ENCODE measurements at places on chromosomes 16 and 17. TPM values are rescaled to one million over a fixed set of nuclear protein-coding genes. Genes with fewer than 3 reads are reported as not detected.

SULT1A2 gene
- total RNA-seq = 1.6 TPM

KRTAP4-11 gene
- not detected for total RNA-seq

TEX14 gene
- 0.25 TPM for total RNA-seq

ZMYND15 gene
- total RNA-seq = not detected

TADA2A gene
- 24.0 TPM for total RNA-seq

CD300A gene
- 2.7 TPM for total RNA-seq

DNA sequence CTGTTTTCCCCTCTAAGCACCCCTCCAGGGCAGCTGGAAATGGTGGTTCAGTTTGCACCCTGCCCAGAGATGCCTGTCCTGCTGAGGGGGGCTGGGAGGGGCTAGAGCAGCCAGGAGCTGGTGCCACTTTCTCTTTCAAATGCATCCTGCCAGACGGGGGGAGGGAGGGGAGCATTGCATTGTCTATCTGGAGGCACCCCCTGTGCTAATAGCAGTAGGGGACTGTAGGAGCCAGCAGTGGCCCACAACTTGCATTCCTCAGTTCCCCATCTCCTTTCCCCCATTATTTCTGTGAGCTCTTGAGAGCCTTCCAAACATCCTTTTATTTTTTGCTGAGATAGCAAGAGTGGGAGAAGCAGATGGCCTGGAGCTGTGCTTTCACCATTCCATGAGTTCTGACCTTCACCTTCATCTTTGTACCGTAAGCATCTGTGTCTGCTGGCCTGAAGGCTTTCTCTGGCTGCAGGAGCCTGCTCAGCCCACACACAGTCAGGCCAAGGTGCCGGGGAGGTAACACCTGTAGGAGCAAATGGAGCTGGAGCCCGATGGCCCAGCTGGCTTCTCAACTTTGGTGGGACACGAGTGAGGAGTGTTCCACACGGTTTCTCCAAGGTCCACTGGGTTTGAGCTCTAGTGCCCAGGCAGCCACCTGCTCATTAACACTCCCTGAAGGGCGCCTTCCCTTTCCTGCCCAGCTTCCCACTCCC lies 5.2 kb downstream of the WFDC1 start:
- H3K4me3 ChIP-seq = no peak overlapping the region
- no peaks in the 10 kb centered on the region for H3K36me3 ChIP-seq
- no peak overlapping the region for H3K27ac ChIP-seq
- DNase-seq = no peak
- peaks cover 7% of the 10 kb centered on the region for H3K4me1 ChIP-seq

DNA sequence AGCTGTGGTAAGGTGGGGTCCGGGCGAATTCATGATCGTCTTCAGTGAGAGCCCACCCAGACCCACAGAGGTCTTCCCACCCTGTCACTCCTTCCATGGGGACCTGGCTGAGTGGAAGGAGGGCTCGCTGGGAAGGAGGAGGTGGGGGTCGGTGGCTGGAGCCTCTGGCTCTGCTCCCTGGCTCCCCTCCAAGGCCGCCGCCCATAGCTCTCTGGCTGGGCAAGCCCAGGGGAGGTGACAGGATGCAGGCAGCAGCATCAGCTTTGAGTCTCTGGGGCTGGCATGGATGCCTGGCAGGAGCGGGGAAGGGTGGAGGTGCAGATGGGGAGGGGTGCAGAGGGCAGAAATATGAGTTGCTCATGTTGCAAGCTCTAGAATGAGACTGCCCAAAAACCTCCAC lies 147.0 kb downstream of the ENGASE start:
- no peaks in the 10 kb centered on the region for H3K4me1 ChIP-seq
- no peak for DNase-seq
- no peak overlapping the region for H3K27ac ChIP-seq
- H3K4me3 ChIP-seq = no peak overlapping the region
- H3K27me3 ChIP-seq = peaks cover 5% of the 10 kb centered on the region

GRCh38 chr17:65819810-65820209 lies 258.4 kb upstream of the AXIN2 start:
- H3K27ac ChIP-seq = no peak overlapping the region
- H3K4me3 ChIP-seq = no peak overlapping the region
- no peaks in the 10 kb centered on the region for H3K36me3 ChIP-seq
- H3K4me1 ChIP-seq = no peaks in the 10 kb centered on the region
- no peak for DNase-seq

DNA sequence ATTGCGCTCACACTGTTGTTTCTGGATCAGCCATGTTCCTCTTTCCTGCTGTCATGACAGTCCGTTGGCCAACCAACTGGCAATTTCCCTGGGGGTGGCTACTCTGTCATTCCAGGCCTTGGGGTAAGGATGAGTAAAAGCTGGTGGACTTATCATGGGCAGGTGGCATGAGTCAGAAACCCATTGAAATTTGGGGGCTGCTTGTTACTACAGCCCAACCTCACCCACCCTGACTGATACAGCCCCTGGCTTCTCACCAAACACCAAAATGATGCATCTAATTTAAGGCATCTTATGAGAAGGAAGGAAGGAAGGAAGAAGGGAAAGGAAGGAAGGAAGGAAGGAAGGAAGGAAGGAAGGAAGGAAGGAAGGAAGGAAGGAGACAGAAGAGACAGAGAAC lies 53.9 kb upstream of the CRHR1 start:
- H3K4me3 ChIP-seq = no peak overlapping the region
- H3K36me3 ChIP-seq = no peaks in the 10 kb centered on the region
- no peaks in the 10 kb centered on the region for H3K4me1 ChIP-seq
- H3K27me3 ChIP-seq = peaks cover 7% of the 10 kb centered on the region
- no peak overlapping the region for H3K27ac ChIP-seq
- DNase-seq = no peak

- no peaks in the 10 kb centered on the region for H3K36me3 ChIP-seq
- no peak for DNase-seq
- H3K4me3 ChIP-seq = no peak overlapping the region
- peak overlapping the region; percentile 56 for H3K27ac ChIP-seq
- H3K4me1 ChIP-seq = peaks cover 32% of the 10 kb centered on the region
Measured at GRCh38 chr17:29747660-29748059, 124.9 kb upstream of the CORO6 start.

- H3K4me3 ChIP-seq = no peak overlapping the region
- no peaks in the 10 kb centered on the region for H3K27me3 ChIP-seq
- no peaks in the 10 kb centered on the region for H3K36me3 ChIP-seq
- peak; percentile 79 for DNase-seq
- peaks cover 27% of the 10 kb centered on the region for H3K4me1 ChIP-seq
- peak overlapping the region; percentile 82 for H3K27ac ChIP-seq
Measured at GRCh38 chr16:81650982-81651562, 128.0 kb upstream of the PLCG2 start.

- no peaks in the 10 kb centered on the region for H3K27me3 ChIP-seq
- no peaks in the 10 kb centered on the region for H3K36me3 ChIP-seq
- no peak overlapping the region for H3K4me3 ChIP-seq
- no peak overlapping the region for H3K27ac ChIP-seq
Measured at GRCh38 chr17:71202449-71202848, 918.4 kb upstream of the SOX9 start.

DNA sequence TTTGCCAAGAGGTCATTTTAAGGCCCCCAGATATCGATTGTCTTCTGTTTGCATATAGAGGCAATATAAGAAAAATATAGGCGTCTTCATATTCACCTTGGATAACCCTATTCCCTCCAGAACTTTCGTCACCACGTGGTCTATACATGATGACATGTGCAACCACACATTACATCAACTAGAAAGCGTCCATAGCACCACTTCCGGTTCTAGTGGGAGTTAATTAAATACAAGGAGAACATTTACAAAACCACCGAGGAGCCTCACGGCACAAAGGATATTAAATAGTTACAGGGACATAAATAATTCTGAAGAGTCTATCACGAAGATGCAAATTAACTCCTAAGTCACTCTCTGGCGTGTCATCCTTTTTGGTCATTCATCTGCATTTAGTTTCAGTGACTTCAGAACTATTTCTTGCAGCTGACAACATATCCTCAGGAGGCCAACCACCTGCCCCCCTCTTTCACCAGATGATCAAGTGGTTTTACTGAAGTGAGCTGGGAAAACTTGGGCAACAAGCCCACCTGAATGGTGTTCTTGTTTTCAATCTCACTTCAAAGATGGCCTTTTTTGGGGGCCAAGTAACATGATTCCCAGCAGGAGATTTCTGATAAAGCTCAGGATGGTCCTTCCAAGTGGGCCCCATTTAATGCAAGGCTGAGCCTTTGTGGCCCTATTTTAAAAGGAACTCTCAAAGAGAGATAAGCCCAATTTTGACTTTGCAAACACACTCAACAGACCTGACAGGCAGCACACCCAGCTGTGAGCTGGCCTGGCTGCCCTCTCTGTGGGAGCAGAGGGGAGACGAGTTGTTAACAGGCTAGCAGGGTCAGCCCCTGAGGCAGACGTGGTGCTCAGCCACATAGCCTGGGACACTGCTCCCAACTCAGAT lies 15.3 kb downstream of the CMTM3 start:
- H3K4me1 ChIP-seq = peaks cover 82% of the 10 kb centered on the region
- no peak overlapping the region for H3K4me3 ChIP-seq
- peak; percentile 77 for DNase-seq
- no peaks in the 10 kb centered on the region for H3K36me3 ChIP-seq
- no peaks in the 10 kb centered on the region for H3K27me3 ChIP-seq

DNA sequence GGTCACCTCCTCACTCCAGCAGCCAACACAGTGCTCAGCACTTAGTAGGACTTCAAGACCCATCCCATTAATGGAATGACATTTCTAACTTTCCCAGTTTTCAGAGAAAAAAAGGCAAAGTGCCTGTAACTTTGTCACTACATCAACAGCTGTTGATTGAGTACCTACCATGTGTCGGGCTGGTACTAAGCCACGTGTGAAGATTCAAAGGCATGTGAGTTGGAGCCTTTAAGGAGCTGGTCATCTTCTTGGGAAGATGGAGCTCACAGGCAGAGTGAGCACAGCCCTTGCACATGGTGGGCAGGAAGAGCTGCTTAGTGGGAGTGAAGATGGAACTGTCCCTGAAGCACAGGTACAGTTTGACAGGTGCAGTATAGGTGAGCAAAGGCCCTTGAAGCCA lies 88.6 kb downstream of the GNAO1 start:
- H3K4me3 ChIP-seq = no peak overlapping the region
- no peaks in the 10 kb centered on the region for H3K36me3 ChIP-seq
- DNase-seq = no peak
- no peaks in the 10 kb centered on the region for H3K27me3 ChIP-seq

GRCh38 chr17:2101448-2102257 lies 46.8 kb downstream of the HIC1 start:
- H3K27me3 ChIP-seq = no peaks in the 10 kb centered on the region
- no peak overlapping the region for H3K27ac ChIP-seq
- DNase-seq = no peak
- no peaks in the 10 kb centered on the region for H3K36me3 ChIP-seq
- no peak overlapping the region for H3K4me3 ChIP-seq

- H3K4me3 ChIP-seq = no peak overlapping the region
- no peak for DNase-seq
- peaks cover 26% of the 10 kb centered on the region for H3K4me1 ChIP-seq
- H3K27me3 ChIP-seq = no peaks in the 10 kb centered on the region
- H3K36me3 ChIP-seq = no peaks in the 10 kb centered on the region
- H3K27ac ChIP-seq = no peak overlapping the region
Measured at GRCh38 chr16:83901101-83901500, 2.2 kb downstream of the MLYCD start.

DNA sequence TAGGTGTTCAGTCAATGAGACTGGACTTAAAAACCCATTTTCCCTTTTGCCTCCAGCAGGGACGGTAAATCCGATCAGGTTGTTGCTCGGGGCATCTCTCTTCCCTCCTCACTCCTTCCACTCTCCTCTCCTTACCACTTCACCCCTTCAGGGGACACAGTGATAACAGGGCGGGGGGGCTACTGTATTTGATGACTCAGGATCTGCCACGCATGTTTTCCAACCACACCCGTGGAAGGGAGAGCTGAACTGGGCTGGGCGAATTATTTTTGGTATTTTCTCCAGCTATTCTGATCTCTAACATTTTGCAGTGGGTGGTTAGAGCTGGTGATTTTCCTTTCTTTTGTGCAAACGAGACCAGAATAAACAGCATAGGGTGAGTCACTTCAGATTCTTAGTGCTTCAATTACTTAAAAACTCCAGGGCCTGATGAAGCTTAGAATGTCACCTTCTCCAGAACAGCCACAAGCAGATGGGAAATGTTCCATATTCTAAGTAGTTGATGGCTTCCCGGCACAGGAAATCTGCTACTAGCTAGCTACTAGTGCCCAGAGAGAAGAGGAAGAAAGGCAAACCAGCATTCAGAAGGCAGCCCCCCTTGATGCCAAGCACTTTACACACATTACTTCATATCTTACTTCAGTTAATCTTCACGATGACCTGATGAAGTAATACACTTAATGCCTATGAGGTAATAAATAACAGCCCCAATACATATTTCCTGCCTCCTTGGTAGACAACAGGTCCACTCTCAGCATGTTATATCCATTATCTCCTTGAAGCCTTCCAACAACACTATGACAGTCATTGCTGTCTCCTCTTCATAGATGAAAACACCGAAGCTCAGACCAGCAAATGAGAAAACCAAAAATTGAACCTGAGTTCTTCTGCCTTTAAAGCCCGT lies 74.1 kb downstream of the ASIC2 start:
- DNase-seq = no peak
- H3K27ac ChIP-seq = no peak overlapping the region
- H3K36me3 ChIP-seq = no peaks in the 10 kb centered on the region
- no peaks in the 10 kb centered on the region for H3K4me1 ChIP-seq

DNA sequence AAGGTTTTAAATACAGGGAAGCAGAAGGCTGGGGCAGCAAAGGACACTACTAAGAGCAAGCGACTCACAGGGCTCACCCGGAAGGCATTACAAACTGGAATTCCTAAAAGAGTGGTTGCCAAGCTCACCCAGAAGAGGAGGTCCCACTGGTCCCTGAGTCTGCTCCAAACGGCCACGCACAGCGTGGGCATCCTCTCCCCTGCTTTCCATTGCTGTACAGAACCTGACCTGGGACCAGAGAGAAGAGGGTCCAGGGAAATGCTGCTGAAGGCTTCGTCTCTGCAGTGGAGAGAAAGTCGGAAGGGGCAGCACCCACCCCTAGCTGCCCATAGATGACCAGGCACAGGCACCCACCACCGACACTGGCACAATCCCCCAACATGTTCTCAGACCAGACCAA lies 67.2 kb downstream of the ADCY9 start:
- H3K4me1 ChIP-seq = peaks cover 26% of the 10 kb centered on the region
- H3K36me3 ChIP-seq = no peaks in the 10 kb centered on the region
- H3K4me3 ChIP-seq = no peak overlapping the region
- no peaks in the 10 kb centered on the region for H3K27me3 ChIP-seq

- no peak overlapping the region for H3K27ac ChIP-seq
- H3K4me3 ChIP-seq = no peak overlapping the region
- peaks cover 22% of the 10 kb centered on the region for H3K27me3 ChIP-seq
Measured at GRCh38 chr16:88378401-88378800, 4.4 kb upstream of the ZNF469 start.

All from cardiac muscle cell (in vitro differentiated cells and primary cell).